Suppressor macrophage treated with lipopolysaccharide for 1 hour (primary cell): ENCODE measurements at places on chromosomes 7 and 10.

DNA sequence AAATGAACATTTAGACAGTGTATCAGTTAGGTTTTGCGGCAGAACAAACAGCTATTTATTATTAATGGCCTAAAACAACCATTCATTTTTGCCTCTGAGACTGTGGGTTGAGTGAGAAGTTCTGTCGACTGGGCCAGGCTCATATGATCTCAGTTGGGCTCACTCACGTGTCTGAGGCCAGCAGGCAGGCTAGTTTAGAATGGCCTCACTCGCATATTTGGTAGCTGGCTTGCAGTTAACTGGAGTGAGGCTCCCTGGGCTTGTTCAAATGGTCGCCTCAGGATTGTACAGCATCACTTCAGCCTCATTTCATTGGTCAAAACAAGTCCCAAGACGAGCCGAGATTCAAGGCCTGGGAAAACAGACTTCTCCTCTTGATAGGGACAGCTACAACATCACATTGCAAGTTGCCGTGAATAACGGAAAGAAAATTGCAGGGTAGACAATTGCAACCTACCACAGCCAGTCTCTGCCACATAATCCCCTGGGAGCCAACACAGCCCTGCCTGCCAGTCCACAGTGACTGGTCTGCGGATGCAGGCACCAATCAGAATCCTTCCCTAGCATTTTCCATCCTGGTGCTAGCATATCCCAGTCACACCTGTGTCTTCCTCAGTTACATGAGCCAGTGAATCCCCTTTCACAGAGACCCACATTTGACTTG, 23.1 kb upstream of the PPIF start:
- no peak for DNase-seq

DNA sequence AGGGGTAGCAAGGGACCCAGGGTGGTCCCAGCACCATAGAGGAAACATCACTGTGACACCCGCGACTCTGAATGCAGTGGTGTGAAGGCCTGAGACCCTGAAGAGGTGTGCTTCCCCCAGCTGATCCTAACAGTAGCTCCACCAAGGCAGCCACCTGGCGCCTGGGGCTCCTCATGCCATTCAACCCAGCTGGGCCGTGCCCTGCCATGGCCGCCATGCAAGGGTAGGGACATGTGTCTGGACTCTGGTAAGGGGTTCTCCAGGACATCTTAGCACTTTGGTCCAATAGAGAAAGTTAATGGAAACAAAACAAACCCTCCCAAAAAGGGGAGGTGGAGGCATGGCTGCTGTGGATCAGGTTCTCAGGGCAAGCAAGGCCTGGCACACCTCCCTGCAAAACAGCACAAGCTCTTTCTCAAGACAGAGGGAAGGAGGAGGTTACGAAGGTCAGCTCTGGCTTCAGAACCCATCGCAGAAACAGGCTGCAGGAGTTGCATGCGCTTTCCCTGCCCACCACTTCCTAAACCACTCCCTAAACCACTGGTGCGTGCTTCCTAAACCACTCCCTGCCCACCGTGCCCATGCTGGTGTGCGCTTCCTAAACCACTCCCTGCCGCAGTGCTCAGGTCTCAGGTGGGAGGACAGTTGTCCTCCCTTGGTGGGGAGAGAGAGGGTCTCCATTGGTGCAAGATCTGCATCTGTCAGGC, 108.7 kb downstream of the LARP4B start:
- DNase-seq, result peak; percentile 35

DNA sequence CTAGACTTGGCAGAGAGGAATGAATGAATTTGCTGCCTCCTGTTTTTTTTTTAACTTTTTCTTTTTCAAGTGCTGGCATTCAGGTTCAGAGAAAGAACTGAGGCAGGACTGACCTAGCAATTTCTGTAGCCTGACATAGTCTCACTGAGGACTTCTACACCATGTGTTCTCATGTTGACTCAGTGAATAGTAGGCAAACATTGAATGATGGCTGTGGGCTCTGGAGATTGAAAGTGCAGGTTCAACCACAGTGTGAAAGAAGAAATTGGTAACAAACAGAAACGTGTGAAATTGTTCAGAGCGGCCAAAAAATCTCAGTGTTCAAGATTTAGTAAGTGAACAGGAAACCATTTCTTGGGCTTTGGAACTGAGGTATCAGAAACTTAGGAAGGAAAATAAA, 322.4 kb upstream of the GHITM start:
- DNase-seq, result no peak

- peak; percentile 11 for DNase-seq
Observed at GRCh38 chr7:90701021-90701420, 104.9 kb downstream of the CDK14 start.

GRCh38 chr10:61389887-61390286, 63.3 kb downstream of the TMEM26 start:
- DNase-seq, result peak; percentile 53

GRCh38 chr7:30322271-30323005, 38.0 kb downstream of the ZNRF2 start:
- no peak for DNase-seq

DNA sequence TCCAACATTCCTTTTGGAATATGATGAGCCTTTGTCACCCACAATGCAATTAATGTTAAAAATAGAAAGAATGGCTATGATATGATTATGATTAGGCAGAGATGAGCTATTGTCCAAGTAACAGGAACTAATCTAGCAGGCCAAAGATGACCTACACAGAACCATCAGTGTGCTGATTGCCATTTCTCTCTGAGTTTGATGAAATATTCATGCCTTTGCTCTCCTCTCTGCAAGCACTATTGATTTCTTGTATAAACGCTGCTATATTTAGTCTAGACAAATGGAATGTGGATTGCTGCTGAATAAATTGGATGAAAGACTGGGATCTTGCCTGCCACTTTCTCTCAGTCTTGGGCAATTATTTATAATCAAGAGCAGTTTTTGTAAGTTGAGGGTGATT, 85.4 kb downstream of the HDAC9 start:
- DNase-seq, result no peak

GRCh38 chr10:29055101-29055500, 233.8 kb upstream of the LYZL1 start:
- peak; percentile 46 for DNase-seq

DNA sequence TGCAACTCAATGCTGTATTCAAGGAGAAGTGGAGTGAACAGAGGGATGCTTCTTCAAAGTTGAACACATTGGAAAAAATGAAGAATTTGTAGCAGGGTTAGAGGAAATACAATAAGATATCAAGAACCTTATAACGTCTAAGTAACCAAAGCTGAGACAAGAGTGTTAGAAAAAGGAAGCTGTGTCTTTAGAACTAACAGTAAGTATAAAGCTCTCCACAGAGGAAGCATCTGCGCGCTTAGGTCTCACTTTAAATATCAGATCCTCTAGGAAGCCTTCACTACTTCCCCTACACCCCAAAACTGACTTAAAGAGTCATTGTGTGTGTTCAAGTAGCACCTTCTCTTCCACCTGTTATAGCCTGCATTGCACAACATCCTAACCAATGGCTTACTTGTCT, 43.0 kb downstream of the CH25H start:
- DNase-seq, result peak; percentile 46
